ENCODE measurements at places on chromosomes 13 and 19.

DNA sequence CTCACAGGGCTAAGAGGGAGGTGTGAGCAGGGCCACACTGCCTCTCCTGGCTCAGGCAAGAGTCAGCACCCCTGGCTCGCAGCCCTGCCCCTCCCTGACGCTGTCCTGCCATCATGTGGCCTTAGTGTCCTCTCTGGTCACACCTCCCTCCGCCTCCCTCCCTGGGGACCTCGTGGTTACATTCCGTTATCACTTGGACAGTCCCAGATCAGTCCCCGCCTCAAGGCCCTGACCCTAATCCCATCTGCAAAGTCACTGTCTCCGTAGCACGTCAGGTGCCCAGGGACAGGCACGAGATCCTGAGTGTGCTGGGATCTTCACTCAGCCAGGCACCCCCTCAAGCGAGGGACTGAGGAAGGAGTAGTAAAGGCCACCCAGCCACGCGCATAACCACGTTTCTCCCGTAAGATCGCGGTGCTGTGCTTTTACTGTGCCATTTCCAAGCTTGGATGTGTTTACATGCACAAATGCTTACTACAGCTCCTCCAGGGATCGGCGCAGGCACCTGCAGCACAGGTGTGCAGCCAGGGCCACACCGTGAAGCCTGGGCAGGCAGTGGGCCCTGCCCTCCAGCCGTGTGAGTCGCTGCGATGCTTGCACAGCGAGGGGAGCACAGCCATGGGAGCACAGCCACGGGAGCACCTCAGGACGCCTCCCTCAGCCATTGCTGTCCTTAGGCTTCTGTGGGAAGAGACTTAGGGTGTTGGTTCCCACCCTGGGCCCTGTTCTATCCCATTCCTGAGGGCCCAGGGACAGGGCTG lies 10.7 kb upstream of the TMEM255B start:
- ATAC-seq, result no peak

- ATAC-seq, result no peak
Measured at GRCh38 chr13:94267581-94268366, 211.7 kb downstream of the DCT start.

- ATAC-seq, result no peak
Measured at GRCh38 chr13:94248454-94249228, 230.8 kb downstream of the DCT start.

DNA sequence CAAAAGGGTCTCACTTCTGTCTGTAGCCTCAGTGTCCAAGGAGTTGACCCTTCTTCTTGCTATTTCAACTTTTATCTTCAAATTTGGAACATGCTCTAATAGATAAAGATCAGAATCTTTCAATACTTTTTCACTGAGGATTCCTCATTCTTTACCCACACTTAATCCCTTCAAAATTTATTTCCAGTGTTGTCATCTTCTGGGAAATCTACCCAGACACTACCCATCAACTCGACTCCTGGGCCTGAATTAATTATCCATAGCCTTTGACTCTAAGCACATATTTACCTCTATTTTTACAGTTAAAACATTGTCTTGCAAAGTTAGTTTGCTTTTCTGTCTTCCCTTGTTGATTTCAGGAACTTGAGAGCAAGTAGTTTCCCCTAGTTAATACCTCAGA lies 1022.5 kb downstream of the PCDH9 start:
- no peak for ATAC-seq

DNA sequence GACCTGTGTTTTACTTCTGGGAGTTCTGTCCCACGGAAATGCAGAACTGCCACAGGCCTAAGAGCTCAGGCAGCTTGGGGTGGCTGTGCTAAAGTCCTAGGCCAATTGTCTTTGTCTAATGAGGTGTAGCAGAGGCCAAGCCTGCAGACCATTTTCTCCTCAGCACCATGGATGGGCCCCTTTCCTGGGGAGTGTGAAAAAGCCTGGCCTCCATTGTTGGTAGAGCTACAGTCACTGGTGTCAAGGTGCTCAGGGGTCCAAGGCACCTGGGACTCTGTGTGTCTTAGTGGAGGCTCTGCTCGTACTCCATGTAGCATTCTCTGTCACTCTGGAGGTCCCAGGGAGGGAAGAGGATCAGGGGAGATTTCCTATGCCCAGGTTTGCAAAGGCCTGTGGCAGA lies 329.6 kb downstream of the SLITRK5 start:
- ATAC-seq, result no peak

- no peak for ATAC-seq
Measured at GRCh38 chr19:55688422-55689218, 13.6 kb downstream of the EPN1 start.

- peak; percentile 83 for ATAC-seq
Measured at GRCh38 chr19:2607712-2608601, 94.5 kb downstream of the GNG7 start.

DNA sequence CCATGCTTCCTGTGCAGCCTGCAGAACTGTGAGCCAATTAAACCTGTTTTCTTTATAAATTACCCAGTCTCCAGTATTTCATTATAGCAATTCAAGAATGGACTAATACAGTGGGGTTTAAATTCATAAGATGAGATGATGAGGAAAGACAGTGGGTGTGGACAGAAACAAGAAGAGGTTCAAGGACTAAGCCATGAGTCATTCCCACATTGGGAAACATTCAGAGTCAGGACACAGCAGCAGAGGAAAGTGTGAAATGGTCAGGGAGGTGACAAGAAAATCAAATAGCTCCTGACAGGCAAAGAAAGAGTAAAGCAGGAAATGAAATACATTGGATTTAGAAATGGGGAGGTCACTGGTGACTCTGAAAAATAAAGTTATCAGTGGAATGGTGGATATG lies 9.1 kb downstream of the ZNF841 start:
- ATAC-seq, result no peak

- peak; percentile 75 for ATAC-seq
Measured at GRCh38 chr19:50460161-50460765, 16.0 kb upstream of the EMC10 start.

- ATAC-seq, result no peak
Measured at GRCh38 chr19:9883231-9883758, 48.2 kb downstream of the PIN1 start.

GRCh38 chr19:58351990-58352755 lies 1.1 kb downstream of the A1BG start:
- ATAC-seq, result no peak

- ATAC-seq, result no peak
Measured at GRCh38 chr19:35551091-35551810, 5.8 kb downstream of the TMEM147 start.

DNA sequence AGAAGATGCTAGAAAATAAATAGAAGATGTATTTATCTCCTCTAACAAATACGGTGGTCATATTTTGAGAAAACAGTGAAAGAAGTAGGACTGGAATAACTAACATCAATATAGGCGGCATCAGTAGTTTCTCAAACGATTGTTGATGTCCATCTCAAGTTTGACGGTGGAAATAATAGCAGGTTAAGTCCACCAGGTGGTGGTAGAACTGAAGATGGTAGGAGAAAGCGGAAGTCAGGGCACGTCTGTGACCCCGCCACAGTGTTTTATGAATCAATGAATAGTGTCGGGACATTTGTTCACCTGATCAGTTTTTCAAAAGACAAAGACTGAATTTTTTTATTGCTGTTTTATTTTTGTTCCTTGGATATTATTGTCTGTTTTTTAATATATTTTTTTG lies 706.4 kb upstream of the SLC10A2 start:
- no peak for ATAC-seq

DNA sequence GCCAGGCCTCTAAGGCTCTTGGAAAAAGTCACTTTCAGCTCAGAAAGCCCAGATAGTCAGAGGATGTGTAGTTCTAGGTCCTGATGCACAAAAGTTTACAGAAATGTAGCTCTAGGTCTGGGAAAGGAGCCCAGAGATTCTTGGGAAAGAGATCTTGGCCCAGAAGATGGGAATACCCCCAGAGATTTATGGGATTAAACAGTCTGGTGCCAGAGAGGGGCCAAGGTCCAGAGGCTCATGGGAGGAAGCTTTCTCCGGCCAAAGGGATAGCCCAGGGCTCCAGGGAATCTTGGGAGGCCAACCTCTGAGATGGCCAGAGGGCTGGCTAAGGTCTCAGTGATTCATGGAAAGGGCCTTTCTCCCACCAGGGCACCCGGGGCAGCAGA lies 15.2 kb downstream of the BCAT2 start:
- ATAC-seq, result no peak

- no peak for ATAC-seq
Measured at GRCh38 chr13:45412274-45413049, 5.7 kb downstream of the SLC25A30 start.

DNA sequence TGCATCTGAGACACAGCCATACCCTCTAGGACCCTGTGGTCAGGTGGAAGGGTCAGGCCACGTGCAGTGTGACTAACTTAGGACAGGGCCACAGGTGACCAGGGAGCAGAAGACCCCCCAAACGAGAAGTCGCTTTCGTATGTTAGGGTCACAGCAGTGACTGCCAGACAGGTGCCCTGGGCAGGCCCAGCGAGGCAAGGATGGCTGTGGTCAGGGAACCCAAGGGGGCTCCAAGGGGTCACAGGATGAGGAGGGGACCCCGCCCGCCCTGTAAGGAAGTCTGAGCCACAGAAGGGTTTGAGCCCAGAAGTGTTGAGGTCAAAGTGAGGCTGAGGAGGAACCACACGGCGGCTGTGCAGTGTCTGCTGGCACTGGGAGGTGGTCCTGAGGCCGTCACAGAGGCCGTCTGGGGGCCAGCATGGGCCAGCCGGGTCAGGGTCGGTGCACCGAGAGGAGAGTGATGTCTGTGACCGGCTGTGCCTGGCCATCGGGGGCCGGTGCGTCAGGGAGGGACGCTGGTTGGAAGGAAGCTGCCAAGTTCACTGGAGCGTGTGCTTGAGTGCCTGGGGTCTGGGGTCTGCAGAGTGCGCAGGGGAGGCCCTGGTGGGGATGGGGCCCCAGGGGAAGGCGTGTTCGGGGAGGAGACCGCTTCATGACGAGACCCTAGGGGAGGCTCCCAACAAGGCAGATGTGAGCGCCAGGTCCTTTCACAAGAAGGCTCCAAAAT lies 24.8 kb upstream of the TMEM255B start:
- ATAC-seq, result no peak

GRCh38 chr13:111153977-111154332 lies 38.8 kb downstream of the ARHGEF7 start:
- ATAC-seq, result peak; percentile 53

DNA sequence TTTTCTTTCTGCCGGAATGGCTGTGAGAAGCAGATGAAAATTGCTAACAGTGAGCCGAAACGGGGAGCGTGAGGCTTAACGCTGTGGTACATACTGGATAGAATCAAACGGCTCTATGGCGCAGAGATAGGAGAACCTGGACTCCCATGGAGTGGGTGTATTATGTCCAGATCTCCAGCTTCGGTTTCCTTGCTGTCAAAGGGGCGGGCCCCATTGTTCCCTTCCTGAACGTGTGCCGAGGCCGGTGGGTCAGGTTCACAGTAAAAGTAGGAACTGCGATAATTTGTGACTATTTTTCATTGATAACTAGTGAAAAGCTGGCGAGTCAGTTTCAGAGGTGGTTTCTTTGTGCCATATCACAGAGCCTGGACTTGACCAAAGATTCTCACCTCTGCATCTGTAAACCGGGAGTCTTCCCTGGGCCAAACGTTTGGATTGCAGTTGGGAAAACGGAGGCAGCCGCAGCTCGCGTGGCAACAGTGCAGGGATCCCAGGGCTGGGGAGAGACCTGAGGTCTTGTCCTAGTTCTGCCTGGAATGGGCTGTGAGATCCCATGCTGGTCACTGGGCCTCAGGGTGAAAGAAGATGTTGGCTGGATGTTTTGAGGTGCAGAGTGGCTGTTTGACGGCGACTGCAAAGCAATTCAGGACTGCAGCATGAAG lies 752 bp downstream of the RPL18A start:
- ATAC-seq, result no peak

GRCh38 chr13:21362741-21363140 lies 96.4 kb downstream of the ZDHHC20 start:
- no peak for ATAC-seq

- peak; percentile 60 for ATAC-seq
Measured at GRCh38 chr19:18119013-18119716, 21.6 kb downstream of the MAST3 start.

DNA sequence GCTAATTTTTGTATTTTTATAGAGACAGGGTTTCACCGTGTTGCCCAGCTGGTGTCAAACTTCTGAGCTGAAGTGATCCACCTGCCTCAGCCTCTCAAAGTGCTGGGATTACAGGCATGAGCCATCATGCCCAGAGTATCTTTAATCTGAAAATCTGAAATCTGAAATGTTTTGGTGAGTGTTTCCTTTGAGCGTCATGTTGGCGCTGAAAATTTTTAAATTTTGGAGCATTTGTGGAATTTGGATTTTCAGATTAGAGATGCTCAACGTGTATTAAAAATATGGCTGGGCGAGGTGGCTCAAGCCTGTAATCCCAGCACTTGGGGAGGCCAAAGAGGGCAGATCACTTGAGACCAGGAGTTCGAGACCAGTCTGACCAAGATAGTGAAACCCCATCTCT lies 5.1 kb upstream of the CPAMD8 start:
- ATAC-seq, result no peak

- ATAC-seq, result no peak
Measured at GRCh38 chr13:91702411-91702810, 304.0 kb downstream of the GPC5 start.

- no peak for ATAC-seq
Measured at GRCh38 chr19:51240866-51241265, 10.0 kb upstream of the SIGLECL1 start.

DNA sequence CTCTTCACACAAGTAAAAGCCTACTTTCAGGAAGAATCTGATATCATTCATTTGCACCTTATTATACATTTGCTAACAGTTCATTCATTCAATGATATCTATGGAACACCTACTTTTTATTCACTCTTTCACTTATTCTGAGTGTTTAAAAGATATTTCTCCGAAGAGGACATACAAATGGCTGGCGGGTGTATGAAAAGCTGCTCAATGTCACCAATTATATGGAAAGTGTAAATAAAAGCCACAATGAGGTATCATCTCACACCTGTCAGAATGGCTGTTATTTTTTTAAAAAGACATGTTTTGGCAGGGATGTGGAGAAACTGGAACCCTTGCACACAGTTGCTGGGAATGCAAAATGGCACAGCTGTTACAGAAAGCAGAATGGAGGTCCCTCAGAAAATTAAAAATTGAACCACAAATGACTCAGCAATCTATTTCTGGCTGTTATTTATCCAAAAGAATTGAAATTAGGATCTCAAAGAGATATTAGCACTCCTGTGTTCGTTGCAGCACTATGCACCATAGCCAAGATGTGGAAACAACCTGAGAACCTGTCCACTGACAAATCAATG lies 127.6 kb upstream of the IRS2 start:
- no peak for ATAC-seq

DNA sequence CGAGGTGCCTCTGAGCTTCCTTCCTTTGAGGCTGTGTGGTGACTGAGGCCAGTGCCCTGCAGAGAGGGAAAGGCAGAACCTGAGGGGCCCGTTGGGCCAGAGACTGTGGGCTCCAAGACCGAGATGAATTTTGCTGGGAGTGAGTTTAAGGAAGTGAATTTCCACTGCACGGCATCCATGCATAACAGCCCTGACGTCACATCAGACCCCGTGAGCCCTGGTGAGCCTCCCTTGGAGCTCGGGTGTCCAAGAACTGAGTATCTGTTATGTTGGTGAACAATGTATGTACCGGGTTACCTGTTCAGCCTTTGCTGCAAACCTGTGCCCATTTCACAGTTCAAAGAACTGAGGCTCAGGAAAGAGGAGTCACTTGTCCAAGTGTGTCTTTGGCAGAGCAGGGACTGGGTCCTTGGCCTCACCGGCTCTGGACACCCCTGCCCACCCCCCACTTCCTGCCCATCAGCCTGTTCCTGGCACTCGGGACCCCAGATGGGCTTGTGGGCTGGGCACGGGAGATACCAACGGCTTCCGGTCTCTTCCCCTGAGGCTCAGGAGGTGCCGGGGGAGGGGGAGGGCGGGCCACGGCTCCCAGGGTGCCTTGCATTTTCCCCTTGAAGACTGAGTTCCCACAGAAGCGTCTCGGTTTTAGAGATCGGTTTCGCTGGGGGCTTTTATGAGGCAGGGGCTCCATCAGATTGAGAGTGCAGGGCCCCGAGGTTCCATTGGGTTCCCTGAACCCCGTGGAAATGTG lies 33.7 kb downstream of the NFILZ start:
- ATAC-seq, result peak; percentile 17

Measured in activated CD4-positive, CD25-positive, alpha-beta regulatory T cell treated with anti-CD3 and anti-CD28 coated beads, Interleukin-2, amount 50 U/mL, for 24 hours (primary cell).